Kidney epithelial cell (primary cell): ENCODE measurements at places on chromosomes 2 and 18.
A peak's percentile ranks its signal among the peaks of the same experiment; 100 is the strongest.

DNA sequence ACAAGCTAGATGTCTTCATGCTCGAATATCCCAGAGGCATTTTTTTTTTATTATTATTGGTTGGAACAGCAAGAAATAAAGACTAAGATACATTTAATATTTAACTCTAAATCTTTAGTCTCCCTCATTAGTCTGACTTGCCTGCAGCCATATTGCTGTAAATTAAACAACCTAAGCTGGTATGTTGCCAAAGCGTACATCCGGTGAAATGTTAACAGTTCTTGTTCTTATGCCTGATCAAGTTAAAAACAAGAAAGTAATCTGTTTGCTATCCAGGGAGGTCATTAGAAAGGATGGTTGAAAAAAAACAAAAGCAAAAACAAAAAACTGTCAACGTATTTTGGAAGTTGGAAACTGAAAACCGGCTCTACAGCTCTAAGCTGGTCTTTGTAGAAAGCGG lies 125.9 kb upstream of the NABP1 start:
- no peak for DNase-seq

DNA sequence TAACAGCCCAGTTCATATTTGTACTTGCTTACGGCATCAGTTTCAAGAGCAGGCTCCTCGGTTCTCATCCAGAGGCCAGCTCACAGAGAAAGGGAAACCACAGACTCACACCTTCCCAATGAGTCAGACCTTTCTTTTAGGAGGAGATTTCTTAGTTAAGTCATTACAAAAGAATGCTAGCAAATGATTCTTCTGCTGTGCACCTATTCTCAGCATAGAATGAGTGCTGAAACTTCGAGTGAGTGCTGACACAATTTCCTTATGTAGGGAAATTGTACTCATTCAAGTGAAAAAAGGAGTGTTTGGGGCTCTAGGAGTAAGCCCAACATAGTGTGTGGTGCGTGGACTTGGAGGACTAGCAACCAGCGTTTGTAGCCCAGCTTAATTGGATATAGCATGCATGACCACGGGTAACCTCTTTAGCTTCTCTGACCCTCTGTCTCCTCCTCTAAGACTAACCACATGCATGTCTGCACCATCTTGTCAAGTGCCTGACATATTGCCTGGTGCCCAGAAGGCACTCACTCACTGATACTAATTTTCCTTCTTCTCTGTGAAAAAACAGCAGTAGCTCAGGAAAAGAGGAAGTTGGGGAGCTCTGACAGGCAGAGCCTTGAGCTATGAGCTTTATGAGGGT lies 87.0 kb downstream of the ALPK2 start:
- DNase-seq = peak; percentile 99

DNA sequence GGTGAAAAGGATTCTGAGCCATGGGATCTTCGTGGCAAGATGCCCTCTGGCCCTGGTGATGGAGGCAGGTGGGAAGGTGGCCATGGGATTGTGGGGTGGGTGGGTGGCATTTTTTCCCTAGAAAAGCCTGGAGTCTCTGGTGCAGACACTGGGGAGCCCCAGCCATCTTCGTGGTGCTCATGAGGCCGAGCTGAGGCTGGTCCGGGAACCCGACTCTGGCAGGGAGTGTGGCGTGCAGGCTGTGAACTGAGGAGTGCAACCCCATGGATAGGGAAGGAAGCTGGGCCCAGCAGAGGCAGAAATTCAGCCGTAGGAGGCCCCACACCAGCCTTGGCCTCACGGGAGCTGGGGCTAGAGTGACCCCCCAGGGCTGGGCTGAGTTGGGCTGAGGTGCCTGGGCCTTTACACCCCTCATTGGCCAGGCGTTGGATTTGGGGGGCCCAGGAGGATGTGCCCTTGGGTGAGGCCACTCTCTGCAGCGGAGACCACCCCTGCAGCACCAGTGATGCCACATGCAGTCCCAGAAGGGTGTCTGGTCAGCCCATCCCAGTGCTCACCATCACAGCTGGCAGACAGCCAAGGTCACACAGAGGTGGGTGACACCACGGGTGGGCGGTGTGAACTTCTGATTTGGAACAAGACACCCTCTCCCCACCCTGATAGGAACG lies 115.6 kb upstream of the HDAC4 start:
- no peak for DNase-seq

DNA sequence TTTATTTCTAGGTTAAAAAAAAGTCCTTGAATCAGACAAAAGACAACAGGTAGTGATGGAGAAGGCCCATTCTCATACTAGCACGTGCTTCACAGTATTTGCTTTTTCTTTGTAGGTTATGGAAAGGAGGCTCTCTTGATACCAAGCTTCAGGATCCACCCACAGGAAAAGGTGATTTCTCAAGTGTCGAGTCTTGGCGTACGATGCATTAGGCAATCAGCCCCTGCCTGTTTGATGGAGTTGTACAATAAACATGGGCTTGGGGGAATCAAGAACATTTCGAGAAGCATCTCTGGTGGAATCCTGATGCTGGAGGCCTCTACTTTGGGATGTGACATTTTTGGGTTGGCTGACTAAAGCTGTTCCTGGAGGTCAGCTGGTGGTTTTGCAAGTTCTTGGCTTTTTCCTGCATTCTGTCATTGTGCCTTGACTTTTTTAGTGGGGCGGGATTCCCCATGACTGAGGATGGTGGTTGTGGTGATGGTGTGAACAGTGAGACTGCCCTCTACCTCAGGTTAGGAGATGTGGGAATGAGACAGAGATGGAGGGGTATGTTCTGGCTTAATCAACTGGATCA lies 231.5 kb upstream of the SPRED2 start:
- DNase-seq = no peak

DNA sequence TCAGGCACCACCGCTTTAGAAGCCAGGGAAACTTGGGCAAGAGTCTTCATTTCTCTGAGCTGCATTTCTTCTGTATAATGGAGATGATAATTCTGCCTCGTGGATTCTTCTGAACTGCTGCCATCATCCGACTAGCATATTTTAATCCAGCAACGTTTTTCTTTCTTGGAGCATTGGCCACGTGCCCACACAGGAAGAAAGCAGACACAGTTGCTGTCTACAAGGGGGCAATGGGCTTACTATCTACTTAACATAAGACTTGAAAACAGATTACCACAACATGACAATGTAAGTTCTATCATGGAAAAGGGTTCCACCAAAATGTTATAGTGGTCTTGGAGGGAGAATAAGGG lies 176.5 kb downstream of the FAM210A start:
- DNase-seq = no peak
